ENCODE measurements at places on chromosomes 7 and 10.

DNA sequence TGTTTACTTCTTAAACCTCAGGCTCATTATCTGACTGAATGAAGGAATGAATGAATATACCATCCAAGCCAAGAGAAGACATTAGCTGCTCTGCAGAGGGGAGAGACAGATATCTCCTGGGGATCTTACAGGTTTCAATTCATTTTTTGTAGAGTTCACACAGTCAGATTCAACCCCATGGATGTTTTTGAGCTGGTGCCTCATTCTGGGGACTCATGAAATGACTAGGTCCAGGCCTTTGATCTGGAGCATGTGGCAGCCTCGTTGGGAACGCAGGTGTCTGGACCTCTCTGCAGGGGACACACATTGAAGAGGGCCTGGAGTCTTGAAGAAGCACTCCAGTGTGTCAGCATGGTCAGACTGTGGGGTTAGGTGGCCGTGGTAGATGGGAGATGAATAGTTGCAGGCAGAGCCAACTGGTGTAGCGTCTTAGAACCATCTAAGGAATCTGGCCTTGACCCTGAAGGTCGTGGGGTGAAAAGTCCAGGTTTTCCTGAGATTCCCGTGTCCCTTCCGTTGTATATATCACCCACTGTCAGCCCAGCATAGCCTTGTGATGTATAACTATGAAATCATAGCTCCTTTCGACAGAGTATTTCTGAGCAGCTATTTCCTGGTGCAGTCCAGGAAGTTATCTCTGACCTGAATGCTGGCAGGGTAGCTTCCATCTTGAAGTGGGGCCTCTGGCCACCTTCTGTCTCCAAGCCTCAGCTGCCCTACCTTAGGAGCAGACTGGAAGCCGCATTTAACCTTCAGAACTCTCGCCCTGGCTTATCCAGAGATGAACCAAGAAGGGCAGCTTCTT is 22.3 kb downstream of the BTBD16 start:
- DNase-seq, result no peak

- no peak for DNase-seq
Observed at GRCh38 chr7:91066627-91067026, 197.6 kb upstream of the FZD1 start.

GRCh38 chr7:117110480-117111315 is 157.4 kb downstream of the ST7 start:
- DNase-seq, result peak; percentile 21

DNA sequence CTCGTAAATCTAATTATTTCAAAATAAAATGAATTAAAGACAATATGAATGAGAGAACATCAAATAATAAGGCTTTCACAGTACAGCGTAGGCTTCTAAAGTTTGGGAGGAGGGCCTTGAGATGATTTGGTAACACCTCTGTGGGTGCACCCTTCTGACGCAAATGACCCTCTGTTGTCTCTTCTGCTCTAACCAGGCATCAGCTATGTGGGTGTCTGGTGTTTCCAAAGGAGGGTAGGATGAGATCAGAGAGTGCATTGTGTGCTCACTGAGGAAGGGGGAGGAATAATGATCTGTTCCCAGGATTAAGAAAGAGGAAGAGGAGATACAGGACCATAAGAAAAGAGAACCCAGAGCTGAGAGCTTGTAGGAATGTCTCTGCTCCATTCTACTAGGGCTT is 420.4 kb downstream of the SDK1 start:
- no peak for DNase-seq

GRCh38 chr10:7515439-7515838 is 104.6 kb upstream of the SFMBT2 start:
- DNase-seq, result no peak

- DNase-seq, result no peak
Observed at GRCh38 chr7:134276951-134277350, 39.8 kb downstream of the SLC35B4 start.

- DNase-seq, result no peak
Observed at GRCh38 chr10:84552478-84552877, 224.1 kb downstream of the CCSER2 start.

DNA sequence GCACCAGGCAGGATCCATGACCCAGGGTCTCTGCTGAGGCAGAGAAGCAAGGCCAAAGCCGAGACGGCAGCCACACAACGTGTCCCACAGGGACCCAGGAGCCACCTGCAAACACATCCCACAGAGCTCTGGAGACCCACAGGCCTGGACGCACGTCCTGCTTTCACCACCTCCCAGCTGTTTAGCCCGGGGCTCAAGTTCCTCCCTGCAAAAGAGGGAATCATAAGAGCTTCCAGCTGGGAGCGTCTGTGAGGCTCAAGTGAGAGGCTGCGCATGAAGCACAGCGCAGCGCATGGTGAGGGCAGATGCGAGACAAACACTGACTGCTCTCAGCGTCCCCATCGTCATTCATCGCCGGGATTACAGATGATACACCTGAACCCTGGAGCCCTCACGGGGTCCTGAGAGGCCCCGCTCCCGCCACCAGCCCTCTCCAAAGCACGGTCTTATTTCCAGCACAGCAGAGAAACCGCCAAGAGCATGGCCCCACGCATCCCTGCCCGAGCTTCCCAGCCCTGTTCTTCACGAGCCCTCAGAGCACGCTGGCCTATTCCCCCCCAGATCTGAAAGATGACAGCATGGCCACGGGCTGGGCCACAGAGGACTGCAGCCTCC is 88.7 kb downstream of the MAD1L1 start:
- DNase-seq, result no peak

GRCh38 chr10:63627396-63627795 is 106.2 kb downstream of the REEP3 start:
- DNase-seq, result no peak

- DNase-seq, result no peak
Observed at GRCh38 chr10:12381536-12382156, 32.3 kb downstream of the CAMK1D start.

DNA sequence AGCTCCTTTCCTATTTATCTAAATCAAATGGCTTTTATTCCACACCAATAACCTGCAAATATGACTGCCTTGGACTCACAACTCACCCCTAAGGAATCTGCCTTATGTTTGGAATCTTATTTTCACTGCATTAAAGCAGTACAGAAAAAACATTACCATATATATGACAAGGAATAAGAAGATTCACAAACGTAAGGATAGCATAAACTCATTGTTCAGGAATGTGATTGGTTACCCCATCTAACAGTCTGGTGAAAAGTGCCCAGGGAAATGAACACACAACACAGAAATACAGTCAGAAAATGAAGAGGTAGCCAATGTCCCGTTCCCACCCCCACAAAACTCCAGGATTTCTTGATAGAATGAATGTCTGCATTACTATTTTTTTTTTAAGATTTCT is 2.0 kb downstream of the PPP3CB start:
- DNase-seq, result no peak

DNA sequence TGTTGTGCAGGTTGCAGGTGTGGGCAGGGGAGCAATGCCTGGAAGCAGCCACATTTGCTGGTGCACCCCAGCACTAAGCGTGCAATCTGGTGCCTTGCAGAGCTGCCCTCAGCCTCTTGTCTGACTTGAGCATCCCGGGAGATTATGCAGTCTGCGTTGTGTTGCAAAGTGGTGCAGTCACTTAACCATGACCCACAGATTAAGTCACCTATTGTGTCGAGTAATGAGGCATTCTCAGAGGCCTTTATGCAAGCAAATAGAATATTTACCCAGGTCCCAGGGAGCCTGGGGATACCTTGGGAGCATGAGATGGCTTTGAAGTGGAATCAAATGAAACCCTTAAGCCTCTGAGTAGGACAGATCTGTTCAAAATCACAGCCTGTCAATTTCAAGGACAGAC is 529.0 kb downstream of the TYW1 start:
- no peak for DNase-seq

GRCh38 chr10:52326382-52326781 is 12.3 kb downstream of the DKK1 start:
- DNase-seq, result no peak

DNA sequence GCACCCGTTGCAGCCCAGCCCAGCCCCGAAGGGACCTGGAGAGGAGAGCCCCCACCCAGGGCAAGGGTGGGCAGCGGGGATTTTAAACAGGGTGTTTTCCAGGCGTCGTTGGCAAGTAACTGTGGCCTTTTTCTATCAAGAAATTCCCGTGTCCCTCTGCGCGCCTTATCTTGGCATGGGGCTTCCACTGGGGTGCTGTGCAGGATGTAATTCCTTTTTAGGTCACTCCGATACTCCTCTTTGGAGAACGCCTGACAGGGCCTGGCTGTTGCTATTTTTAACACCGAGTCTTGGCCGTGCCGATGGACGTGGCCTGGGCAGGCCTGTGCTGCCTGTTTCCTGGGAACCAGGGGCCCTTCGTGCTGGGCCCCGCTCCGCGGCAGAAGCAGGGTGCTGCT is 93.8 kb downstream of the INPP5A start:
- no peak for DNase-seq

GRCh38 chr10:76509446-76509845 is 1078.0 kb downstream of the LRMDA start:
- DNase-seq, result no peak

DNA sequence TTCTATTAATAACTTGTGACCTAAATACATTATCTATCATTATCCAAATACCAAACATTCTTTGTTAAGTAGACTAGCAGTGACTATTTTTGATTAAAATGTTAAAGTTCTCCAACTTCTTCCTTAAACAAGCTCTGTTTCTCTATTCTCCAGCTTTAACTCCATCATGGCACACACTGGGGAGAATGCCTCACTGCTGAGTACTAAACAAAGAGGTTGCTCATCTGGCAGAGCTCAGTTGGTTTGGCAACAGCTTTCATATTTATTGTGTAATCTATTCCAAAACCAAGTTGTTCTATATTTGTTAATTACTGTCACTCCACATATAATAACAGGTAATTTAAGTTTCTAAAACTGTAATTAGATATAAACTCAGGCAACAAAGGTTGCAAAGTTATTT is 89.6 kb downstream of the USP6NL start:
- no peak for DNase-seq

DNA sequence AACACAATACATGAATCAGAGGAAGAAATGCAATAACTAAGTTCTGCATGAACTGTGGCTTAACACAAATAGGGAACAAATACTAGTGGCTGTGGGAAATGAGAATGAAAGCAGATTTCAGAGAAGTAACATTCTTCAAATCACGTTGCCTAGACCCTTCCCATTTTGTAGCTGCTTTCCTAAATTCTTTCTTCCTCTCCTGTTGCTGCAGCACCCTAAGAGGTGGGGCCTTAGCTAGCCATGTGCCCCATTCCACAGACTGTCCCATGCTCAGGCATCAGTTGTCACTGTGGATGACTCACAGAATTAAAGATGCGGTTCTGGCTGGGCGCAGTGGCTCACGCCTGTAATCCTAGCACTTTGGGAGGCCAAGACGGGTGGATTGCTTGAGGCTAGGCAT is 704.7 kb upstream of the C7orf33 start:
- DNase-seq, result no peak

- no peak for DNase-seq
Observed at GRCh38 chr7:126635545-126635944, 617.2 kb downstream of the GRM8 start.

Data from stimulated activated CD4-positive, alpha-beta T cell treated with anti-CD3 and anti-CD28 coated beads, Interleukin-12 subunit alpha, Interleukin-12 subunit beta, amount 100 ng/mL, for 48 hours (primary cell).